ENCODE measurements at places on chromosomes 2 and 18.

DNA sequence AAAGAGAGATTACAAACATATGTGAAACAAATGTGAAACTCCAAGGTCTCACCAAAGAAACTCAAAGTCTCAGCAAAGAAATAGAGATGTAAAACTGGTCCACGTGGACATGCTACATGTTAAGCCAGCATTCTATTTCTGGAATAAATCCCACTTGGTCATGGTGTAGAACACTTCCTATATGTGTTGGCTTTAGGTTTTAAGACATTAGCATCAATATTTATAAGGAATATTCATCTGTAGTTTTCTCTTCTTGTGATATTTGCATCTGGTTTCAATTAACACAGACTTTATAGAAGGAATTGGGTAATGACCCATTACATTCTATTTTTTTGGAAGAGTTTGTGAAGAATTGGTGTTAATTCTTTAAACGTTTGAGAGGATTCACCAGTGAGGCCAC lies 133.1 kb downstream of the COPS8 start:
- no peak for DNase-seq

- DNase-seq, result peak; percentile 85
These were observed 860.6 kb upstream of the ZEB2 start for GRCh38 chr2:145380436-145381017.

- no peak for DNase-seq
These were observed 154.4 kb downstream of the VWC2L start for GRCh38 chr2:214565246-214565645.

GRCh38 chr18:12007063-12007462 lies 25.8 kb downstream of the IMPA2 start:
- DNase-seq, result no peak

GRCh38 chr2:215104226-215104625 lies 34.2 kb downstream of the ABCA12 start:
- no peak for DNase-seq

GRCh38 chr18:57077786-57078552 lies 68.9 kb upstream of the BOD1L2 start:
- DNase-seq, result no peak

DNA sequence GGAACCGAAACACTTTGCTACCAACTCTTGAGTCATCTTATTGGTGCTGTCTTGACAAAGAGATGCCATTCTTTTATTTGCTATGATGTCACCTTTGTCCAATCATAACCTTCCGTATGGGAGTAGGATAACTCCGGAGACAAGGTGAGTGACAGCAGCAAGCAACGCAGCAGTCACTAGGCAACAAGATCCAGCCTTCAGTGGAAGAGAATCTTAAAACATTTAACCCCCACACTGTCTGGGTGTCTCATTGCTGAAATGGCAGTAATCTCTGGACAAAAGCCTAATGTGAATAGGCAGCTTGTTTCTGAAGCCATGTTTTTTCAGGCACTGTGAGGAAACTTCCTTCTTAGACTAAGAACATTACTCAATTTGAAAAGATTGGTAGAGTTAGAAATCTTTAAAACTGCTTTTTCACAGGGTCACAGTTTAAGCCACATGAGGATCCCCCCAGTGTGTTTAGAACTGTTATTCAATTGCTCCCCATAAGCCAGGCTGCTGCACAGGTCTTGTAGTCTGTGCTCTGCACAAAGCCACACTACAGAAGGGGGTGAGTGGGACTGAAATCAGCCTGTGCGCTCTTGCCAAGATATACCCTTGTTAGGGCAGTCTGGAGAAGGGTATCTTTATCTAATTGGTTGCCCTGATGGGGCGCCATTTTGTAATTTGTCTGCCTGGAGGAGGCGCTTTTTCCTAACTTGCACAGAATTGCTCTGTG lies 131.5 kb upstream of the STON1 start:
- no peak for DNase-seq

DNA sequence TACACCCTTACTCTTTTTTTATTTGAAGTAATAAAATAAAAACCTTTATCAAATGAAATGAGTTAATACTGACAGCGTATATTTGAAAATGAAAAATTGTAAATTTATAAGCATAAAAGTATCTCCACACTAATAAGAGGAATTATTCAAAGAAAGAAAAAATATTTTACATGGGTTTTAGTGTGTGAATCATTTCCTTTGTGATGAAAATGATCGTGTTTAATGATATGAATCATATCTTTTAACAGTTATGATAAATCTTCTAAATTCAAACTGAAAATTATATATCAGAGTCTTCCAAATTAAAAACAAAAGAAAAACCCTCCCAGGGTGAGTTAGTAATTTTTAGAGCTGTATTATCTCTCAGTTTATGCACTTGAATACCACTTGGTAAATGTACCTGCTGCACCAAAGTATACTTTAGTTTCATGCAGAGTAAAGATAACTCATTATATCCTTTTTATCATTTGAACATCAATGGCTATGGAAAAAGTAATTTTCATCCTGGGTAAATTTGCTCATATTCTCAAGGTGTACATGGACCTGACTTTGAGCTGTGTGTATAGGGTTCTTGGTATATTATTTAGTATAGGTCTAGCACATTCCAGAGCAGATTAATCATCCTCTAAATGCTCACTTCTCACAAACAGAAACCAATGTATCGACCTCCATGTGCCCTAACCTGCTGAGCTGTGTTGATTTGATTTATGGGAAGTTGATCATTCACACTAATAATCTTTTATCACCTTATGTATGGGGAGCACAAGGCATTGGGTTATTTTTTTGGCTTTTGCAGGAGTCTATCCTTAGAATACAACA lies 98.7 kb upstream of the VWC2L start:
- DNase-seq, result no peak

DNA sequence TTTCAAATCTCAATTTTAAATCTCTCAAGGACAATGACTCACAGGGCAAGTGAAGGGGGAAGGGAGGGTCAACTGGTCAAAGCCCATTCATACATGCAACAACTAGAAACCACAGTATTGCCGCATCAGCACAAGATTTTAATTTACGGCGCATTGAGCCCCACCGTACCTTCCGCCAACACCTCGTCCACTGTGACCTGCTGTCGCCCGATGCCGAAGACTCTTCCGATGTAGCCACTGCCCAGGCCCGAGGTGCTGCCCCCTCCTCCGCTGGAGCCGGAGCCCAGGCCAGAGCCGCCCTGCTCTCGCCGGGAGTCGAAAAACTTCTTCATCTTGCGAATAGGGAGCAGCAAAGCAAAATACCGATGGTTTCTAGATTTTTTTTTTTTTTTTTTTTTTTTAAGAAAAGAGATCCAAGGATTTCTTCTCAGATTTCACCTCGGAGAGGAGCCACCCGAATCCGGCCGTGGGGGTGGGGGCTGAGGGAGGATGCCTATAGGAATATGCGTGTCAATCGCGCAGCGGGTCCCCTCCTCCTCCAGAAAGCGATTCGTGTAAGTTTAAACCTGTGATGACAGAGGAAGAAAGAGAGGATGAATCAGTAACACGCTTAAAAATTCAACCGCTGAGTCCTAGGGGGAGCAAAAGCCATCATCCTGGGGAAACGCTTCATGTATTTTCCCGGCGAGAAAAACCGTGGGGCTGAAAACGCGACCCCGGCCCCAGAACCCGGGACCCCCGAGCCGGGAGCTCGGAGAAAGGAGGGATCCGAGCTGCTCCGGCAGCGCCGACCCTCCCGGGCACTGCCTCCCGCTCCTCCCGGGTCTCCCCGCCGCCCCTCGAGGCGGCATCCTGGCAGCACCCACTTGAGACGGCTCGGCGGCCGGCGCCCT lies 584 bp downstream of the AAK1 start:
- peak; percentile 77 for DNase-seq

- no peak for DNase-seq
These were observed 59.9 kb downstream of the INPP4A start for GRCh38 chr2:98504381-98505109.

GRCh38 chr2:130251535-130251872 lies 53.3 kb upstream of the TUBA3E start:
- DNase-seq, result no peak

GRCh38 chr18:59951591-59951990 lies 51.8 kb downstream of the PMAIP1 start:
- DNase-seq, result peak; percentile 6

DNA sequence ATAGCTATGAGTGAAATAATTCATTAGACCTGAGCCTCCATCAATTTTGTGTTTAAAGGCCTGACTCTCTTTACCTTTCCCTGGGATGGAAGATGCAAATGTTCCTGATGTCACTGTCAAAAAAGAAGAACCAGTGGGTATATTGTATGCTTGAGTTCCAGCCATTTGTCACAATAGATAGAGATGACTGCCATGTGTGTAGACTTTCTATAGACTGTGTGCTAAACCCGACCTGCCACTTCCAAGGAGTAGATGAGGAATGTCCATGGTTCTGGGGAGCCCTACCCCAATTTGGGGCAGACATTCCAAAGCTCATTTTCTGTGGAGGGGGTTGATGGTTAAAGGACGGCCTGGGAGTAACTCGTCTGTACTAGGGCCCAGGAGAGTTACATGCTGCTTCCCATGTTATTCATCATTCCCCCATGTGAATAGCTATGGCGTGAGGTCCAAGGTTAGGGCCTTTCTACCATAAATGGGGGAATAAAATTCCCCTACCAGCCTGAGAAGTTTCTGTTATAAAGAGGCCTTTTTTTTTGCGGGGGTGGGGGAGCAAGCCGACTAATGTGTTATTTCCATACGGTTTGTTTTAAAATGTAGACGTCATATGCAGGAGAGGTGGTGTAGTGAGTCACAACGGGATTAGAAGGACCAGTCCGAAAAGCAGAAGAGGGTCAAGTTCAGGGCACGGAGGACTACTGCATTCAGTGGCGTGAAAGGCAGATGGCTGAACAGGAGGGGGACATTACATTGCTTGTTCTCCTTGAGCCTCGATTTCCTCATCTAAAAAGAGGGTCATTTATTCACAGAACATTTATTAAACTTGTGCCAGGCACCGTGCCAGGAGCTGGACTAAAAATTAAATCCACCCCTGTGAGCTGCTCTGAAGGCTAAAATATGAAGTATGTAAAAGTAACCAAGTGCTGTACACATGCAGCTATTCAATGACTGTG lies 24.0 kb downstream of the IL1B start:
- DNase-seq, result no peak

DNA sequence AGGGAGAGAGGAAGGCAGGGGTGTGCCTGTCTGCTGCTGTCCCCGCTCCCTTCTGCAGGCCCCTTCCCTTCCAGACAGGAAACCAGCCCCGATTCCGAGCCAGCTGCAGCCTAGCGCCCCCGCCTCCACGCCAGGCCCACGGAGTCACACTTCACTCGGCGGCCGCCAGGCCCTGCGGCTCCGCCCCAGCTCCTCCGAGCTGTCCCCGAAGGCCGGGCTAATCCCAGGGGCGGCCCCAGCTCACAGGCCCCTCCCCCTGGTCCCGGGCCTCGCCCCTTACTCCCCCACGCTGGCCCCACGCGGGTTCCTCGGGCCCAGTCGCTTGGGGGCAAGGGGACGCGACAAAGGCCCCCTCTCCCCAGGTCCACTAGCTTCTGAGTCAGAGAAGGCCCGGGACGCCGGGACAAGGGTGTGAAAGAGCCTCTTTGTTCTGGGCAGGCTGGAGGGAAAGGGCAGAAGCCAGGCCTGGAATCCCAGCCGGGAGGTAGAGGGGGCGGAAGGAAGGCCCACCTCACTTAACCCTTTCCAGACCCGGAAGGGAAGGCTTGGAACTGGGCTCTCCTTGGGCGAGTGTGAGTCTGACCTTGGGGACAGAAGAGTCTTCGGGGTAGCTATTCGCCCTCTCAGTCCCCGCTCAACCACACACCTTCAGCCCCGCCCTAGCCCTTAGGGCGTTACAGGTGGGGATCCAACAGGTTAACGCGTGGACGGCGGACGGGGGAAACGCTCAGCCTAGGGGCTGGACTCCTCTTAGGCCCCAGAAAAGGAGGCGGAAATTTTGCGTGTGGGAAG lies 1.2 kb downstream of the RTKN start:
- DNase-seq, result peak; percentile 64

GRCh38 chr2:27885234-27885633 lies 5.0 kb downstream of the RBKS start:
- peak; percentile 50 for DNase-seq

GRCh38 chr2:217821536-217822147 lies 181.2 kb downstream of the TNS1 start:
- DNase-seq, result no peak

DNA sequence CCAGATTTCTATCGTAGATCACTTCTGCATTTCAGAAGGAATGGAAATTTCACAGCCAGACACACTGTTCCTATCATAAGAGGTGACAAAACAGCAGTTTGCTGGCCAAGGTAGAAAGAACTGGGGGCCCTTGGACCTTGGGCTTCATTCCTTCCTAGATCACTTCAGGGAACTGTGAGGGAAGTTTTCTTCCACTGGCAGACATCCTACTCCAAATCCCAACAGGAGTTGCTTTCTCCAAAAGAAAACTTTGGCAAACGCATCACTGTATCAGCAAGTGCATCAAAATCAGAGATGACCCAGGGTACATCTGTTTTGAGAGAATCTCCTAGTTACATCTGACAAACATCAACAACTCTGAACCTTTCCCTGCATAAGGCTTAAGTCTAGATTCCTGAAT lies 348.4 kb upstream of the KLHL29 start:
- DNase-seq, result no peak

GRCh38 chr2:242065426-242065825 lies 195.9 kb downstream of the RTP5 start:
- DNase-seq, result no peak

- DNase-seq, result peak; percentile 21
These were observed 3.6 kb upstream of the PLB1 start for GRCh38 chr2:28492282-28492681.

- DNase-seq, result no peak
These were observed 180.1 kb upstream of the APCDD1 start for GRCh38 chr18:10274301-10274700.

DNA sequence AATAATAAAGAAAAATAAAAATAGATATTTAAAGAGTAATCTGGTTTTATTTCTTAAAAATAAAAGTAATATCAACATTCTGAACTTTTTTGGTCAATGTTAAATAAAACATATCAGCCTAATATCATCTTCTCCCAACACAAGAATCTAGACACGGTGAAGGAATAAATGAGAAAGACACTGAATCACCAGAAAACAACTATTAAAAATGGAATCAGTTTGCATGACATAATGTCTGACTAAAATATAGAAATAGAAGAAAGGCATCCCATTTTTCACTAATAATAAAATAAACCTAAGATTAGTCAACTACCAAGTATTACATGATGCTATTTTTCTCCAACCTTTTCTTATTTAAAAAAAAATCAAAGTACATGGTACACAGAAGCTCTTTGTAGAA lies 30.8 kb upstream of the TNFAIP6 start:
- DNase-seq, result no peak

DNA sequence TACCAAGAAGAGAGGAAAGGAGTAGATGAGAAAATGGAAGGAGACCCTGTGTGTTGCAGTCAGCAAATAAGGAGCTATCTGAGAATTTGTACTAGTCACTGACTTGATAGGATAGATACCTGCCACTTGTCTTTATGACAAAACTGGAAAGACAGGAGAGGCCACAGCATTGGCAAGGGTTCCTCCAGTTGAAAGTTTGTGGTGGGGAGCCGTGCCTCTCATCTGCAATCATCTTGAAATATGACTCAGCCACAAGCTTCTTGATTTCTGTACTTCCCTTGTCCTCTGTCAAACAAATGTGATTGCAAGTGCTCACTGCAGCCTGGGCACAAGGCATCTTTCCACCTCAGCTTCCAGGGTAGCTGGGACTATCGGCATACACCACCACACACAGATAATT lies 99.1 kb downstream of the GREB1L start:
- no peak for DNase-seq

GRCh38 chr2:174395969-174396630 lies 570 bp downstream of the SCRN3 start:
- DNase-seq, result peak; percentile 15
